ENCODE measurements at places on chromosomes 3 and 15.

DNA sequence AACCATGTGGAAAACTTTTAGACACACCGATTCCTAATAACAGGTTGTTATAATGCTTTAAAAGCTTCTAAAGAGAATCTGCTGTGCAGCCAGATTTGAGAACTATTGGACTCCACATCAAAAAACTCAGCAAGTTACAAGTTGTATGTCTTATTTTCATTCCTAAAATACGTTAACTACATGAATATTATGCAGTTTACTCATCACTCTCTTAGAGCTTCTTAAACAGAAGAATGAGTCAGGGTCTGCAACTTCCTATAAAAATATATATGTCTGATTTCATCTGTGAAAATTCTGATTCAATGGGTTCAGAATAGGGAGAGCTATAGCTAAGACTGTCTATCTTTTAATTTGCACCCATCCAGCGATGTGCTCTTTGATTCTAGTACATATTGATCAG, 244.2 kb upstream of the EPHA3 start:
- DNase-seq: peak; percentile 4

DNA sequence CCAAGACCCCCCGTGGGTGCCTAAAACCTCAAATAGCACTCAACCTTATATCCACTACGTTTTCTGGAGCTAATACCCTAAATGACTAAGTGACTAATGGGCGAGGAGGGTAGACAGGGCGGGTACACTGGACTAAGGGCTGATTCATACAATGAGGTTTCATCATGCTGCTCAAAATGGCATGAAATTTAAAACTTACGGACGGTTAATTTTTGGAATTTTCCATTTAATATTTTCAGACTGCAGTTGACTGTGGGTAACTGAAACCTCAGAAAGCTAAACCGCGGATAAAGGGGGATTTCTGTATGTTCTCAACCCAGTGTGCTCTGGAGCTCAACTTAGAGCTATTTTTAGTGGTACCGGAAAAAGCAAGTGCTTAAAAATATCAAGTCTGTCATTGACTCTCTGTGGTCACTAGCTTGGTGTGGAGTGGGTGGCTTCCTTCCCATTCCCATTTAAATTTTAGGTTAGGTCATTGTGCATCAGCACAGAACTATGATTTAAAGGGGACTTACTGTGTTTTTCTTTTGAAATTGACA, 72.9 kb downstream of the LRRC28 start:
- DNase-seq: peak; percentile 35

- no peak for DNase-seq
Measured at GRCh38 chr3:149670742-149671492, 13.1 kb upstream of the WWTR1 start.

- no peak for DNase-seq
Measured at GRCh38 chr3:121992601-121993560, 29.2 kb downstream of the ILDR1 start.

- no peak for DNase-seq
Measured at GRCh38 chr15:81858136-81858535, 187.7 kb downstream of the MEX3B start.

Measured in hepatic stellate cell (primary cell).